ENCODE measurements at places on chromosomes 2 and 18.

DNA sequence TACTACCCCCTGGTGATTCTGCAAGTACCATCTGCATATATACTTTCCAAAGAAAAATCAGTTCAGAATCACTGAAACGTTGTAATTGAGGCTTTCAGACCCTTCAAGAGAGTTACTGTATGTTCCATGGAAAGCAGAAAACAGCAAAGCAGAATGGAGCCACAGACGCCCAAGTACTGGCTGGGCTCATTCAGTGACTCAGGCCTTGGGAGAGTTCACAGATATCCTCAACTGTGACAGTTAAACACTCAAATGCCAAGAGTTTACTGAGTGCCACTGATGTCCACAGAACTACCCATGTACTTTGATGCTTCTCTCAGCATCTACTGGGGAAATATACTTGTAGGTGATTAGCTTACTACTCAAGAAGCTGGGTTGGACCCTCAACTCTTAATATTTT, 303.4 kb downstream of the TCF4 start:
- no peak overlapping the region for H3K27ac ChIP-seq
- no peaks in the 10 kb centered on the region for H3K36me3 ChIP-seq
- no peak for DNase-seq
- H3K4me3 ChIP-seq: no peak overlapping the region

- peaks cover 10% of the 10 kb centered on the region for H3K4me1 ChIP-seq
- peaks cover 10% of the 10 kb centered on the region for H3K27me3 ChIP-seq
- H3K36me3 ChIP-seq: no peaks in the 10 kb centered on the region
Observed at GRCh38 chr2:64362562-64363026, 91.4 kb upstream of the LGALSL start.

GRCh38 chr2:238250896-238251295, 11.1 kb upstream of the HES6 start:
- no peak for DNase-seq
- H3K4me3 ChIP-seq: no peak overlapping the region
- no peak overlapping the region for H3K27ac ChIP-seq

GRCh38 chr2:96811917-96812316, 4.2 kb upstream of the CNNM3 start:
- DNase-seq: no peak
- H3K27me3 ChIP-seq: no peaks in the 10 kb centered on the region
- H3K27ac ChIP-seq: no peak overlapping the region
- H3K4me1 ChIP-seq: peaks cover 24% of the 10 kb centered on the region
- no peaks in the 10 kb centered on the region for H3K36me3 ChIP-seq
- H3K4me3 ChIP-seq: no peak overlapping the region

- H3K27ac ChIP-seq: no peak overlapping the region
- H3K27me3 ChIP-seq: no peaks in the 10 kb centered on the region
- H3K36me3 ChIP-seq: peaks cover 30% of the 10 kb centered on the region
- no peak for DNase-seq
- no peak overlapping the region for H3K4me3 ChIP-seq
Observed at GRCh38 chr18:79928563-79928960, 22.9 kb downstream of the SLC66A2 start.

Measured in activated T-cell treated with anti-CD3 and anti-CD28 coated beads, Interleukin-2, amount 50 U/mL, for 72 hours (primary cell).